ENCODE measurements at places on chromosomes 3 and 15.

DNA sequence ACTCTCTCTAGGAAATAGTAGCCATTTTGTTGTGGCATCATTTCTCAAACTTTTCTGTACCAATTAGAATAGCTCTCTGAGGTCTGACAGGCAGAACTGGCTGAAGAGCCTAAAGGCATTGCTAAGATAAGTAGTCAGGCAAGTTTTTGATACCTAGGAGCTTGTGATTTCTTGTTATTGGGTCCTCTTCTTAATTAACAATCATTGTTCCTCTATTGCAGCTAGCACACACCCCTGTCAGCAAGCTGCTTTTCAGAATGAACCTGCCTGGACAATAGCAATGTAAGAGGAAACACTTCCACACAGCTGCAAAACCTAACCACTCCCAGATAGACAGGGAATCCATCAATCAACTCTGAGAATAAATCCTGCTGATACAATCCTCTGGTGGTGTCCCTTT, 403.9 kb upstream of the TBL1XR1 start:
- DNase-seq, result no peak

- DNase-seq, result peak; percentile 34
Measured at GRCh38 chr3:126522363-126522788, 1.6 kb upstream of the CHST13 start.

- DNase-seq, result no peak
Measured at GRCh38 chr15:72382146-72382545, 6.3 kb upstream of the HEXA start.

DNA sequence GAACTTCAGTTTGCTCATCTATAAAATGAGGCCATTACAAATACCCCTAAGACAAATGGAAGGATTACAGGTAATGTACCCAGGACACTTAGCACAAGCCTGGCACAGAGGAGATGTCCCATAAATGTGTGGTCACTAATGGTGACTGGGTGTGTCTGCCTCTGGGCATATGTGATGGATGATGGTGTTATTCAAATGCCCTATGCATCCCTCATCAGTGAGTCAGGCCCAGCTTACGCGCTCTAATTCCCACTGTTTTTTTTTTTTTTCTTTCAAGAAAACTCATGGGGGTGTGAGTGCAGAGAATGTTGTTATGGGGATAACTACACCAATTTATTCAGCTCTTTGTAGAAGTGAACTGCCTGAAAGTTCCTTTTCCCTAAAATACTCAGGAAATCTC, 23.6 kb upstream of the KIF23 start:
- DNase-seq, result no peak

GRCh38 chr3:98482717-98483482, 14.6 kb upstream of the OR5K2 start:
- no peak for DNase-seq

GRCh38 chr3:121992601-121993560, 29.2 kb downstream of the ILDR1 start:
- DNase-seq, result no peak

DNA sequence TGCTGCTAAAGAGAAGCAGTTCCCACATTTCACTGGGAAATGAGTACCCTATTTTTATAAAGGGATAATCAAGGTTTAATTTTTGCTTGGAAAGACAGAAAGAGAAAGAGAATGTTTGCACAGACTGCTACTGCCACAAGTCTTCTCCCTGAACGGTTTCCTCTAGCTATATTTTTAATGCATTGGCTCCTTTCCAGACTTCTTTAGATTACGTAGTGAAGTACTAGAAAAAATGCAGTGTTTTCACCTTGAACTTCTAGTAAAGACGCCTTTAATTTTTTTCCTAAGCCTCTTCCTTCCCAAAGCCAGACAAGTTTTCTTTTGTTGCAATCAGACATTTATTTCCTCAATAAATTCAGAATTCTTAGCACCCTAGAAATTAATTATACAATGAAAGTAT, 248.3 kb upstream of the CCDC54 start:
- DNase-seq, result no peak

- no peak for DNase-seq
Measured at GRCh38 chr3:40336511-40337135, 27.1 kb downstream of the EIF1B start.

DNA sequence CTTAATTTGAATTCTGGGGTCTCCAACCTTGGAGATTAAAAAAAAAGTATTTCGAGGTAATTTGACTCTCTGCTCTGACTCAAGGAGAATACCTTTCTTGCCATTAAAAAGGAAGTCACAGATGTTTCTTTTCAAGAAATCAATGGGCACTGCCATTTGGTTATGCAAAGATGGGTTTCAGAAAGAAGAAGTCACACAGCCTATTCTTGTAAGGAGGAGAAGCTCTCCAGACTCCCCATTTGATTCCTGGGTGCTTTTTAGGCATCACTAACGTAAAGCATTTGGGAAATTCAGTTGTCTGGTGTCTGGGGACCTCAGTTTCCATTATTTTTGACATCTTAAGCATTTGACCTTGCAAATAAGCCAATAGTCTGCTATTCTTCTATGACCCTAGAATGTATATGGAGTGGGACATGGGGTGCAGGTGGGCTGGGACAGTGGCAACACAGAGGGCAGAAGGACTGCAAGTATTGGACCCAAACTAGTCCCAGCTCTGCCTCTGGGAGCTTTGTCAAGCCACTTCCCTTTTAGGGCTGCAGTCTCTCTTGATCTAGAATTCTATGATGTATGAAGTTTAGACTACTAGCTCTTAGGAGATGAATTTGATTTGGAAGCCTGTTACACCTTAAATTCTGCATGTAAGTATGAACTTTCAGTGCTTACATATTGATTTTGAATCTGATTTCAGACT, 27.8 kb downstream of the IL5RA start:
- no peak for DNase-seq

- no peak for DNase-seq
Measured at GRCh38 chr3:14725564-14726440, 50.9 kb downstream of the C3orf20 start.

DNA sequence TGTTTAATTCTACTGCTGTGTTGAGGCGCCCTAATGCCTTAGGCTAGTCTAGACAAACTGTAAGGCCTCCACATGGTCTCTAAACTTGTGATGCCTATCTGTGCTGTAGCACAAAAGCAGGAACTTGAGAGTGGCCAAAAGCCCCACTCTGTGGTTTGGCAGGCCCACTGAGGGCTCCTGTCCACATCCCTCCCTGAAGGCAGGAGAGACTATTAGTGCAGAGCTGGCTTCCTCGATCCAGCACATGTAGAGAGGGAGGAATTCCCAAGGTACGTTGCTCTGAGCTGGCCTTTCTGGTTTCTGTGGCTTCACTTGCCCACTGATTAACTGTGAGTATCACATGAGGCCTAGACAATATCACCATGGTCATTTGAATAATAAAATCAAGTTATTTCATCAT, 90.6 kb downstream of the POLR2M start:
- no peak for DNase-seq

- DNase-seq, result no peak
Measured at GRCh38 chr15:59609730-59610712, 1.6 kb upstream of the GCNT3 start.

DNA sequence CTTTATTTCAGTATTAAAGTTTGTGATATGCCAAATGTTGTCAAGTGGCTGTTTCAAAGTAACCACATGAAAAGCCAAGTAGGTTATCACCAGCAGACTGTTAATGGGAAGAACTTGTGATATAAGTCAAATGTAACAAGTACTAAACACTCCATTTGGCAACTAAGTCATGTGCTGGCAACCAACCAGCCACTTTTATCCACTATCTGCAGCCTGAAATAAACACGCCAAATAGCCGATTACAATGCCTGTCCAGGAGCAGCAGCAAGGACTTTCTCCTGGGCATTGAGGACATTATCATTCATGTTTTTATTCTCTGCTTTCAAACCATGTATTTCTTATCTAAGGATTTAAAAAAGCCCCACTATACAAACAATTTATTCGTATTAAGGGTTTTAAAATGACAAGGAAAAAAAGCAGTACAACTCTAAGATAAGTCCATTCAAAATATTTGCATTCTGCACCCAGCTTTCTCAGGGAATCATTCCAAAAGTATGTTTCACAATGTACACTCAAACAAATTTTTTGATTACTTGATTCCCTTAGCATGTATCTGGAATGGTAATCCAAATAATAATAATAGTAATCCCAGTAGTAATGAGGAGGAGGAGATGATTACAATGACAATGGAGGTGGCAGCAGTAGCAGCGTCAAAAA, 448.6 kb downstream of the ERC2 start:
- DNase-seq, result no peak

DNA sequence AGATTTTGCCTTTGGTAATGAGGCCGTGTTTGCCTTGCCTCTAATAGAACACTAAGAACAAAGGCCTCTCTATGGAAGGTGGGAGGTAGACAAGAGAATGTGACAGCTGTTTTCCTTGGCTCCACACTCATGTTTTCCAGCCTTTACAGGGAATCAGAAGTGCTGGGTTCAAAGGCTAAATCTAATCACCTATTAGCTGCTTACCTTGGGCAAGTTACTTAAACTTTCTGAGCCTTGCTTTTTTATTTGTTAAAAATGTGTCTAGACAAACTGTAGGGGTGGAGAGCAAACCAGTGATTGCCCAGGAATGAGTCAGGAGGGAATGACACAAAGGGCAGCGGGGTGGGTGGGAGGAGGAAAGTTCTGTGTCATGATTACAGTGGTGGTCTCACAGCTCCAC, 179.0 kb downstream of the P3H2 start:
- no peak for DNase-seq

DNA sequence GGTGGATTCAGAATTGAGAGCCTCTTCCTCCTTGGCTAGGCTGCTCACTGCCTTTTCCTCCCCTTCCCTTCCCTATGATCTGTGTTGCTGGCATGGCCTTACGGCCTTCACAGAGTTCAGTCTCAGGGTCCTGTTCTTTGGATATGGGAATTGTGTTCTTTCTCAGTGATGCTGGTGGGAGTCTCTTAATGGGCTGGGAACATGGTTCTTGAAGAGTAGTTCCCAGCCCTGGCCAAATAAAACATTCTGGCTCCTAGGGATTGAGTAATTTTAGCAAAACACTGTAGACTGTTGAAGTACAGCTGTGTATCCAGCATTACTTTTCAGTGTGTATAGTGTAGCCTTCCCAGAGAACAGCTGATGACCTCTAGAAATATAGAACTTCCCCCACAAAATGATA, 22.6 kb upstream of the FILIP1L start:
- DNase-seq, result no peak

- DNase-seq, result no peak
Measured at GRCh38 chr3:104368760-104369159, 997.9 kb upstream of the ALCAM start.

Data from stimulated activated naive CD8-positive, alpha-beta T cell treated with anti-CD3 and anti-CD28 coated beads, Interleukin-15, amount 100 ng/mL, for 72 hours (primary cell).